ENCODE measurements at places on chromosomes 7 and 10. TPM values are rescaled to one million over a fixed set of nuclear protein-coding genes. Genes with fewer than 3 reads are reported as not detected.

Gene NPC1L1
- total RNA-seq = not detected

Gene GPR141
- not detected for total RNA-seq

Gene CYP3A7
- not detected for total RNA-seq

Gene CYP2E1
- 0.13 TPM for total RNA-seq

Gene THSD7A
- total RNA-seq = 30.5 TPM

Gene AUTS2
- 0.28 TPM for total RNA-seq

Gene C10orf53
- not detected for total RNA-seq

Gene FEZF1
- not detected for total RNA-seq

Gene VIPR2
- not detected for total RNA-seq

Gene C10orf105
- not detected for total RNA-seq

Gene PON1
- not detected for total RNA-seq

Gene OR13A1
- not detected for total RNA-seq

Gene LIPM
- not detected for total RNA-seq

Gene PRKCQ
- total RNA-seq = 0.33 TPM

Gene ZNF438
- 6.5 TPM for total RNA-seq

Gene INSYN2A
- total RNA-seq = not detected

Gene STEAP1B
- 53.2 TPM for total RNA-seq

Gene VTI1A
- total RNA-seq = 31.0 TPM

Gene ABCC2
- 0.99 TPM for total RNA-seq
